ENCODE measurements at places on chromosomes 3 and 15.

- DNase-seq: no peak
Measured at GRCh38 chr3:138271189-138271794, 58.4 kb downstream of the NME9 start.

DNA sequence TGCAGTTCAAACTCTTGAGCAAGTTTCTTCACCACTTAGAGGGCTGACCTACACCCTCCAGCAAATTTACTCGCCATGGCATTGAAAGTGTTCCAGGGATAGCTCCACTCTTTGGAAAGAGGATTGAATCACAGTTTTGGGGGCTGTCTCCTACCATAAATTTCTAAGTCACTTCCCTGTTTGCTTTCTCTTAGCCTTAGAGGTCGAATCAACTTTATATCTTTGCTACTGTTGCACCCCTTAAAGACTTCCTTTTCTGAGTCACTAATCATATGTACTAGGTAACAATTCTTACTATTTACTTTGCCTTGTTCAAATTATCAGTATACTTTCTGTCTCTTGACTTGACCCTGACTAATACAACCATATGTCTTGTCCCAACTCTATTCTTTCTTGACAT is 1151.8 kb upstream of the ALCAM start:
- DNase-seq: no peak

DNA sequence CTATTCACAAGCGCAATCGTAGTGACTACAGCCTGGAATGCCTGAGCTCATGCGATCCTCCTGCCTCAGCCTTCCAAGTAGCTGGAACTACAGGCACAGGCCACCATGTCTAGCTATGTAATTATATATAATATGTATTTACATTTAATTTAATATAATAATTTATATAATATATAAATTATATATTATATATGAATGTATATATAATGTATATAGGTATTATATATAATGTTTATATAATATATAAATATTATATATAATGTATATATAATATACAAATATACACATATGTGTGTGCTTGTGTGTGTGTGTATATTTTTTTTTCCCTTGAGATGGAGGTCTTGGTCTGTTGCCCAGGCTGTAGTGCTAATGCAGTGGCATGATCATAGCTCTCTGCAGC is 27.6 kb upstream of the ULK4 start:
- no peak for DNase-seq

DNA sequence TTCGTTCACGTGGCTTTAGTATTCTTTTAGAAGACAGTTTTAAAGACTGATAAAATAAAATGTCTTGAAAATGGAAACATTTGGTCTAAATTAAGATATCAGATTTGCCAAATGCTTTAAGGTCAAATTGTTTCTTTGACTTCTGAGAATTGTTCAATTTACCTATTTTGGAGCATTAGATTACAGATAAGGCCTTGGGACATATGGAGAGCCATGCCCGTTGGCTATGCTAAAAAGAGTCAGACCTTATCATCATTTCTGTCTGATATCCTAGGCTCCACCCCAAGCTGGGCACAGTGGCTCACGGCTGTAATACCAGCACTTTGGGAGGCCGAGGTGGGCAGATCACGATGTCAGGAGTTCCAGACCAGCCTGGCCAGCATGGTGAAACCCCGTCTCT is 13.0 kb downstream of the ZNF445 start:
- no peak for DNase-seq

DNA sequence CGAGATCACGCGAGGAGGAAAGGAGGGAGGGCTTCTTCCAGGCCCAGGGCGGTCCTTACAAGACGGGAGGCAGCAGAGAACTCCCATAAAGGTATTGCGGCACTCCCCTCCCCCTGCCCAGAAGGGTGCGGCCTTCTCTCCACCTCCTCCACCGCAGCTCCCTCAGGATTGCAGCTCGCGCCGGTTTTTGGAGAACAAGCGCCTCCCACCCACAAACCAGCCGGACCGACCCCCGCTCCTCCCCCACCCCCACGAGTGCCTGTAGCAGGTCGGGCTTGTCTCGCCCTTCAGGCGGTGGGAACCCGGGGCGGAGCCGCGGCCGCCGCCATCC is 1.1 kb upstream of the SETD5 start:
- peak; percentile 98 for DNase-seq

DNA sequence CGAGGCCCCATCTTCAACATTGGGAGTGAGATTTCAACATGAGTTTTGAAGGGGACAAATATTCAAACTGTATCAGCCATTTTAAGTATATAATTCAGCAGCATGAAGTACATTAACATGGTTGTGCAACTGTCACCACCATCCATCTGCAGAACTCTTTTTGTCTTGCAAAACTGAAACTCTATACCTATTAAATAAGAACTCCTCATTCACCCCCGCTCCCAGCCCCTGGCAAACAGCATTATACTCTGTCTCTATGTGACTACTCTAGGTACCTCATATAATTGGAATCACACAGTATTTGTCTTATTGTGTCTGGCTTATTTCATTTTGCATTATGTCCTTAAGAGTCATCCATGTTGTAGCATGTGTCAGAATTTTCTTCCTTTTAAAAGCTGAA is 110.1 kb downstream of the MAP2K5 start:
- DNase-seq: no peak

GRCh38 chr15:100997442-100997841 is 78.3 kb downstream of the LRRK1 start:
- no peak for DNase-seq

Measured in SIG-M5 (cell line).